ENCODE measurements at places on chromosomes 7 and 10.

- DNase-seq = no peak
Measured at GRCh38 chr7:12490107-12490688, 80.3 kb upstream of the SCIN start.

DNA sequence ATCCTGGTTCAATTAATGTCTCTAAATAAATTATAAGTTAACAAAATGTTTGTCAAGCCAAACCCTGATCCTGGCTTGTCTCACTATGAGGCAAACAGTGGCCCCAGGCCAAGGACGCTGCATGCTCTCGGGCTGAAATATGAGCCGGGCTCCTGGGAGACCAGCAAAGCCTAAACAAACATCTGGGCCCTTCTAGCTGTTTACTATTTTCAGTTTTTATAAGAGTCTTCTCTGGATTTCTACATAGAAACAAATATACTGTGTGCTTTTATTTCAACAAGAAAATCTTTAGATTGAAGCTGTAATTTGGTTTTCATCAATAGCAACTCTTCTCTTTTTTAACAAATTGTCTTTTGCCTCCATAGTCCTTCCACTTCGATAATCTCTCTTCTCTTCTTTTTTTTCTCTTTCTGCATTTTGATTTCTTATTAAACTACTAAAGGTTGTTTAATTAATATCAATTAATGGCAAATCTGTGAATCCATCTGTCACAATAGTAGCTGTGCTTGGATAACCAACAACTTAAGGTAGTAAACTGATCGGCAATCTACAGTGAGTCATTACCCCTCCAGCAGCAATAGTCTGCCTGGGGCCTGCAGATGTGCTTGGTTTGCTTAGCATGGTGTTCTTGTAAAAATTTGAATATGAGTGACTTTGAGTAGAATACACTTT is 83.3 kb upstream of the DNAJC1 start:
- DNase-seq = peak; percentile 69

- DNase-seq = no peak
Measured at GRCh38 chr7:50723888-50724287, 58.8 kb downstream of the GRB10 start.

- DNase-seq = no peak
Measured at GRCh38 chr7:42409296-42409695, 172.3 kb upstream of the GLI3 start.

GRCh38 chr7:16460789-16461493 is 4.6 kb downstream of the SOSTDC1 start:
- DNase-seq = no peak

DNA sequence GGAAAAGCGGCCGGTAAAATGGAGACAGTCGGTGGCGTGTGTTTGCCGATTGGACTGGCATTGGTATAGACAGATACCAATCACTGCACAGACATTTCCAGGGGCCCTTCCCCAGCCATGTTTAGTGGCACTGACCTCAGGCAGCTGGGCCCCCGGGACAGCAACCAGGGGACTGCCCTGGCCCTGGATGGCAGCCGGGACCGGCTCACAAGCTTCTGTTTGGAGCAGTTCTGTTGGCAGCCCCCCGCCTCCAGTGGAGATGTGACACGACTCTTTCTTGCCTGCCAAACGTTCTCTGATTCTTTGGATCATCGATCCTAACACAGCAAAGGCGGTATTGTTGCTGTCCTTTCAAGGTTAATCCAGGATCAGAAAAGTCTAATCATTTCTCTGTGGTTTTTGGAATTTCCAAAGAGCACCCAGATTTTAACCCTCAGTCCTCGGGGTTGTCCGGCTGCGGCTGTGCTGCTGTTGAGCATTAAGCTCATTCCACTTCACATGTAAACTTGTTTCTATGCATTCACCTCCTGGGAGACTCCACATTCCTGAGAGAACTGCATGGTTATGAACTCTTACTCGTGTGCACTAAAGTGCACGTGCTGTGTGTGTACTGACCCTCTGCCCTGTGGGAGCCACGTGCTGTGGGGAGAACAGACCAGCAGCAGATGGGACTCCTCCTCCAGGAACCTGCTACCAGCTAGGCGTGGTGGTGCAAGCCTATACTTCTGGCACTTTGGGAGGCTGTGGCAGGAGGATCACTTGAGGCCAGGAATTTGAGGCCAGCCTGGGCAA is 46.0 kb downstream of the FOXK1 start:
- DNase-seq = no peak

GRCh38 chr10:58352956-58353610 is 18.3 kb downstream of the UBE2D1 start:
- DNase-seq = no peak

- no peak for DNase-seq
Measured at GRCh38 chr7:123675181-123675473, 19.5 kb downstream of the LMOD2 start.

GRCh38 chr10:96758423-96758822 is 38.1 kb upstream of the PIK3AP1 start:
- DNase-seq = no peak

GRCh38 chr7:16970732-16971482 is 89.1 kb upstream of the AGR3 start:
- no peak for DNase-seq

- no peak for DNase-seq
Measured at GRCh38 chr7:51901489-51901840, 584.9 kb upstream of the COBL start.

DNA sequence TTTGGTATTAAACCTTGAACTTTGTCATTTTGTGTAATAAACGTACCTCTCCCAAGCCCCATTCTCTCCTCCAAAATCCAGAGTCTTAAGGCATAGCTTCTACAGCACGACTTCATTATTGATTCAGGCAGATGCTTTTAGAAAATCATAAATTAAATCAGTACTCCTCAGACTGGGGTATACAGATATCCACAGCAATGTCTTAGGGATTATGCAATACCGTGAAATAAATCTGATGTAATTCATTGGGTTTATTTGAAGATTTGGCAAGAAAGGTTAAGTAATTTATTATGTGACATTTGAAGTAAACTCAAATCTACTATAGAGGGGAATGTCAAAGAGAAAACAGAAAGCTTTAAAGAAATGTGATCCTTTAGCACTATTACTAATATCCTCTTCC is 246.1 kb upstream of the PLXDC2 start:
- DNase-seq = no peak

GRCh38 chr10:113069595-113069994 is 119.5 kb downstream of the TCF7L2 start:
- DNase-seq = peak; percentile 44

DNA sequence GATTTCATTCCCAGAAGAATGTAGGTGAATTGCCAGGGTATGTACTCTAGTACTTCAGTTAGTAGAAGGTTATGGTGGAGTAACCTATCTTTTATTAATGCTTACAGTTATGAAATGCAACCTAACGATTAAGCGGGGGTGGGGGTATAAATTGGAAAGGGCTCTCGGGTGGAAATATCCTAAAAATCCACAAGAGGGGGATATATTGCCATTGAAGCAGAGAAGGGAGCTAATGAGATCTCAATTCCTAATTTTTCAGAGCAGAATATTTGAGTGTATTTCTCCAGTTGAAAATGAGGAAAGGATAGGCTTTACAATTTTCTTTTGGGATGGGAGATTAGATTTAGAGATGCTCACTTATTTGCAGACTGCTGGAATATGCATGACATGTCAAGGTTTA is 90.8 kb downstream of the DNAJB9 start:
- peak; percentile 32 for DNase-seq

DNA sequence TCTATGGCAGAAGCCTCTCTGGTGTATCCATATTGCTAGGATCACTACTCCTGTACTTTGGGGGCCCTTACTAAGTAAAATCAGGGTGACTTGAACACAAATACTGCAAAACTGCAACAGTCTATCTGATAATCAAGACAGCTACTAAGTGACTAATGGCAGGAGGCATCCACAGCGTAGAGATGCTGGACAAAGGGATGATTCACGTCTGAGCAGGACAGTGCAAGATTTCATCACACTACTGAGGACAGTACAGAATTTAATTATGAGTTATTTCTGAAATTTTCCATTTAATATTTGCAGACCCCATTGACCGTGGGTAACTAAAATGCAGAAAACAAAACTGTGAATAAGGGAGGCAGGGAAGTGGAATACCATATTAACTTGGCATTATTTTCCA is 10.4 kb downstream of the CUL2 start:
- DNase-seq = peak; percentile 11

DNA sequence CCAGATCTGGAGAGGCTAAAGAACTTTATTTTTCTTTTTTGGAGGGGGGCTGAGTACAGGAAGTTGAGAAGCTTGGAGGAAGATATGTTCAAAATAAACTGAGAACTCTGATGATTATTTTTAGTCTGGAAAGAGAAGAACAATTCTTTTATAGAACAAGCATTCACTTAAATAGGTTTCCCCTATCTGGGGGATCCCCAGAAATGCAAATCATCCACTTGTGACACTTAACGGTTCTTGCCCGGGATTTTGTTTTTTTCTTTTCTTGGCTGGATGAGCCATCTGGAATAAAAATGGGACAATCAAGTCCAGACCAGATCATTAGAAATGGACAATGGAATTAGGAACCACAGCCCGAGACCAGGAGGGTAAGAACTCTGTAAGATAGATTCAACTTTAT is 95.9 kb upstream of the EGR2 start:
- DNase-seq = no peak

DNA sequence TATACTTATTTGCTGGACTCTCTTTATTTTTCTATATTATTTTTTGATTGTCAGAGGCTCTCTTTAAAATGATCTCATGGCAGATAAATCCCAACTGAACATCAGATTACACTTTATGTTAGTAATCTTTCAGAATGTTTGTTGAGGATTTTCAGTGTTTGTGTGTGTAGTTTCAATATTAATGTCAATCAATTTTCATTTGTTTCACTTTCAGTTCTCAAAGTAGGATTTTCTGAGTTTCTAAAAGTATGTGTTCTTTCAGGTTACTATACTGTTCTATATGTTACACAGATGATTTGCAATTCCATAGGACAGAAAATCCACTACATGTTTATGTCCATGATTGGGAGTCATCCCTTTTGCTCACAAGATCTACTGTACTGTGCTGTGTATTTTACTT is 311.9 kb upstream of the POT1 start:
- DNase-seq = no peak

GRCh38 chr7:142925413-142925812 is 8.1 kb downstream of the TRPV5 start:
- no peak for DNase-seq

DNA sequence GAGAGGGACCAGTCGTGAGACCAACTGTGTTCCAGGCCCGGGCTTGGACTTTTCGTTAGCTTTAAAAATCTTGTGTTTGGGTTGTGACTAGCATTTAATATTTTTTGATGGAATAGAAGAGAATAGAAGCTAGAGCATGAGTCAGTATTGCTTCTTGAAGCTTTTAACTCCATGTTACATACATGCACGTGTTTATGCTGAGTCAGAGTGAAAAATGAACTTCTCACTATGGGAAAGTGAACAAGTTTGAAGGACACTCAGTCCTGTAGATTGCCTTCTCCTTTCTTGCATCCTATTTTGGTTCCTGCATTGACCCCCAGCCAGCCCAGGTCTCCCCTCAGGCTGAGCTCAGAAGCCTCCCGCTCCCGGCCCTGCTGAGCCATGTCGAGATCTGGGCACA is 31.8 kb downstream of the GHRHR start:
- no peak for DNase-seq

- no peak for DNase-seq
Measured at GRCh38 chr7:32502728-32503127, 7.4 kb downstream of the AVL9 start.

- no peak for DNase-seq
Measured at GRCh38 chr10:75541411-75541810, 110.0 kb downstream of the LRMDA start.

DNA sequence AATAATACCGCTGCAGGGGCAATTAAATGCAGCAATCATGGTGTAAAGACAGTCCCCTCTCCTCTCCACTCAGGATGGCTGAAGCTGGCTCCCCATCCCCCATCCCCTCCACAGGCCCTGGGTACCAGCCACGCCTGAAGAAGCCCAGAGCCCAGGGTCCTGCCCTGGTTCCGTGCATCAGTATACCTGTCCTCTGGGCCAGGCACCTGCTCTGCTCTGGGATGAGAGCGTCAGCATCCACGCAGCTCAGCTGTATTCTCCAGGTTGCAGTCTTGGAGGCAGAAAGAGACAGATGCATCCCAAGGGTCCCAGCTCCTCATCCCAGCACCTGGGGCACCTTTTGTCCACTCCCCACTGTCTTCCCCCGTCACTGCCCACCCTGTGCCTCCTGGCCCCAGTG is 233.8 kb downstream of the TCERG1L start:
- DNase-seq = no peak

DNA sequence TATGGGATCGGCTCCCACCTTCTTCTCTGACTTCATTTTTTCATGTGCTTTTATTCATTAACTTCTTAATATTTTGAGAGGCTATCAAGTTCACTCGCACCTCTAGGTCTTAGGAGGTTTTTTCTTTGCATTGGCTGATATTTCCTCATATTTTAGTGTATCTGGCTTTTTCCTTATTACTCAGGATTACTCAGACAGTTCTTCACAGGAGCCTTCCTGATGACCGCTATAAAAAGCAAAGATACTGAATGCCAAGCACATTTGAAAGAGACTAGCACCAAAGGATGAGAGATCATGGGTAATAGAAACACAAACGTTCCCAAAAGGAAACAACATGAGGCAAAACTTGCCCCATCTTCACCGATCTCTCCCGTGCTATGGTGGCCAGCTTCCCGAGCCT is 409.2 kb upstream of the KLF6 start:
- DNase-seq = no peak

DNA sequence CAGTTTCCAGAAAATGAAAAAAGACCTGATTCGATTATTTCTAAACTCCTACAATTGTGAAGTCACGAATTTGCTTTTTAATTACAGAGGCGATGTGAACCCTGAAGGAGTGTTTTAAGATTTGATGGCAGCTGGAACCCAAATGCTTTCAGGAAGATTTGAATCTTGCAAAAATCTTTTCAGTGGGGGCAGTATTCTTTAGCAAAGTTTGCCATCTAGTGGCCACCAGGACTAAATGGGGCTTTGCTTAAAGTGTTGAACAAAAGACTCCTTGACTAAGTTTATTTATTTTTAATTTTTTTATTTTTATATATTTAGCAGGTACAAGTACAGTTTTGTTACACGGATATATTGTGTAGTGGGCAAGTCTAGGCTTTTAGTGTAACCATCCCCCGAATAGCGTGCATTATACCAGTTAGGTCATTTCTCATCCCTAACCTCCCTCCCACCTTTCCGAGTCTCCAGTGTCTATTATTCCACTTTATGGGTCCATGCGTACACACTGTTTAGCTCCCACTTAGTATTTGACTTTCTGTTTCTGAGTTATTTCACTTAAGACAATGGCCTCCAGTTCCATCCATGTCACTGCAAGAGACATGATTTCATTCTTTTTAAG is 98.8 kb downstream of the CACNB2 start:
- peak; percentile 39 for DNase-seq
